Stimulated activated CD4-positive, alpha-beta T cell treated with anti-CD3 and anti-CD28 coated beads, TNF-alpha, amount 100 ng/mL, for 1 hour (primary cell): ENCODE measurements at places on chromosomes 13 and 19.

- DNase-seq: no peak
Observed at GRCh38 chr13:26821672-26822071, 61.1 kb upstream of the GPR12 start.

DNA sequence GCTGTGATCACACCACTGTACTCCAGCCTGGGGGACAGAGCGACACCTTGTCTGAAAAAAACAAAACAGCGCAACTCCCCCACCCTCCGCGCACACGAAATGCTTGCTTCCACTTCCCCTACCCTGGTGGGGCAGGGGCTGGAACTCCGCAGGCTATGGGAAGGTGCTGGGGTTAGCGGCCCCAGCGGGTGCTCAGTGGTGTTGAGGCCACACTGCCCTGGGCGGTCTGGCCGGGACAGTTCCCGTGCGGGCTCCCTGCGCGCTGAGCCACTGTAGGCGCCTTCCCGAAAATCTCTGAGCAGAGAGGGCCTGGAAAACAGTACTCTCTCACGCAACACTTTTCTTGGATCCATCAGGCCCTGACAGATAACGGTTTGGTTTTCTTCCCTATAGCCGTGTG is 1.1 kb upstream of the WTIP start:
- DNase-seq: no peak

- peak; percentile 24 for DNase-seq
Observed at GRCh38 chr13:29707876-29708543, 112.5 kb upstream of the SLC7A1 start.

- no peak for DNase-seq
Observed at GRCh38 chr19:35447606-35448469, at the start of gene FFAR2. Gene FFAR2 (plus strand): TSS chr19:35448257. CDS start chr19:35449715, 1,458 bp downstream.

DNA sequence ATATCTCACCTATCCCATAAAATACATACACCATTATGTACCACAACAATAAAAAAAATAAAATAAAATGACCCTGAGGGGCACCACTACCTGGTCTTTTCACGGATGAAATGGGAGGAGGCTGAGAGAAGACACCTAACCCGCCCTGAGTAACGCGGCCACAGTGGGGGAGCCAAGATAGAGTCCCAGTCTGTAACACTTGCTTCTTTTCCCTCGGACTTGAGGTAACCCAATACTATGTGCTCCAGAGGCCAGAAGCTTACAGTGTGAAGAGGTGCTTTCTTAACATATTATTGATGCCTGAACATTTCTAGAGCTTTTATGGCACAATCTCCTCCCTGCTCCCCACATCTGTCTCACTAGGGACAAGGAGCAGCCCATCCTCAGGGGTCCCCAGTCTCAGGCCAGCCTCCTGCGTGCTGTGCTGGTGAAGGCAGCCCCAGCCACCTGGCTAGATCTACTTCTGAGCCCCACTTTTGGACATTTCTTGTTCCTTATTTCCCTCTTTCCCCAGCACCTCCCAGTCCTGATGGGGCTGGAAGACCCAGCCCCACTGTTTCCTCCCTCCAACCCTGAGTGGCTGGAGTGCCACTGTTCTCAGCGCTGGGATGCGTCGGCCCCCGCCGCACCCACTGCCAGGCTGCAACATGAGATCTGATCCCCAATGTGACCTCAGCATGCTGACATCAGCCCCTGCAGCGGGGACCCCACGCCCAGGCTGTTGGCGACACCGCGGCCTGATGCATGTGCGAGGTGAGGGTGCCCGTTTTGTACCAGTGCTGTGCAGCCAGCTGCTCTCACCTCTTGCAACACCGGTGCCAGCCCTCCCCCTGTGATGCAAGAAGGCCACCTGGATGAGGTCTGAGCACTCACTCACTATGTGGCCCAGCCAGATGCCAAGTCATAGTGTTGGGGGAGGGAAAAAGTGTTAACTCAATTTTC is 143.3 kb downstream of the DCLK1 start:
- DNase-seq: no peak

- DNase-seq: no peak
Observed at GRCh38 chr19:1025960-1026782, at the start of gene CNN2. Gene CNN2 (plus strand): TSS chr19:1026608. CDS start chr19:1026662, 54 bp downstream.

GRCh38 chr13:94296471-94296870 is 183.0 kb downstream of the DCT start:
- no peak for DNase-seq

GRCh38 chr19:41264581-41265394 is 616 bp downstream of the HNRNPUL1 start:
- no peak for DNase-seq

DNA sequence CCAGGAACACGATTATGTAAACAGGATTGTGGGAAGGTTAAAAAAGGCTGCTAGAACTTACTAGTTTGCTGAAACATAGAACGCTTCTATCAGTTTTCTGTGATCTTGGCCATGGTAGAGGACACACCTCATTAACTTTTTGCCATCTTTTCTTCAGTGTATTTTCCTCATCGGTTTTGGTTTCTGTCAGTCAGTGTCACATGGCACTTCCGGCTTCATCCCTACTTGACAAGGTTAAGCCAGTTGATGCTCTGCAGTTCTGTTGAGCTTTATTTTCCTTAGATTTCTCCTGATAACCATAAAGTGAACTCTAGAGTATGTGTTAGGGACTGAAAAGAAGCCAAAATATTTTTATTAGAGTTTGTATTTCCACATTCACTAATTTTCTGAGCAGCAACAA is 147.5 kb downstream of the NDFIP2 start:
- DNase-seq: no peak

DNA sequence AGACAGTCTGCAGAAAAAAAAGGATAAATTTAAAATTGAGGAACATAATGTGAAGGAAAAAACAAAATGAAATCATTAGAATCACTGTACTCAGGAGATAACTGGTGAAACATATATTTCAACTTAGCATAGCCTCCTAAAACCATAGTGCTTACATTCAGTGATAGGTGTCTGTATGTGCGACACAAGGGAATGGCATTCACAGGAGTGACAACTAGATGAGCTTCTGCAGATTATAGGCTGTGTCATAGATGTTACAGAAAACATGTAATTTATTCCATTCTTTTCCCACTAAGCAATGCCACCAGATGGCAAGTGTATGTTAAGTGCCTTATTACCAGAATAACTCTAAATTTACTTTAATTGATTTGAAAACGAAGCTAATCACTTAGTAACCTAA is 960.0 kb upstream of the PCDH20 start:
- DNase-seq: no peak
